Kidney (tissue), 22 donors: ENCODE measurements at places on chromosomes 2 and 18. TPM values are rescaled to one million over a fixed set of nuclear protein-coding genes. Genes with fewer than 3 reads are reported as not detected.

ADNP2 gene
- 21.1 TPM for total RNA-seq

SPATA3 gene
- total RNA-seq = not detected

ICA1L gene
- total RNA-seq = 9.9 TPM

LANCL1 gene
- total RNA-seq = 47.4 TPM

IL1A gene
- total RNA-seq = 0.13 TPM

SKOR2 gene
- total RNA-seq = not detected

UGT1A3 gene
- 0.57 TPM for total RNA-seq

TMEM178A gene
- 5.7 TPM for total RNA-seq

GPC1 gene
- total RNA-seq = 124 TPM

ANKRD30B gene
- total RNA-seq = not detected

SOX11 gene
- total RNA-seq = 0.22 TPM

SRD5A2 gene
- 0.22 TPM for total RNA-seq

RTKN gene
- 76.4 TPM for total RNA-seq

GNLY gene
- 5.5 TPM for total RNA-seq

APLF gene
- total RNA-seq = 5.9 TPM

WNT10A gene
- total RNA-seq = 10.2 TPM

FOXI3 gene
- total RNA-seq = not detected

RAB6C gene
- total RNA-seq = 0.19 TPM

TXNDC2 gene
- 0.16 TPM for total RNA-seq

CROCC2 gene
- total RNA-seq = 0.13 TPM

TBR1 gene
- total RNA-seq = not detected

RASGRP3 gene
- 22.6 TPM for total RNA-seq

DES gene
- total RNA-seq = 74.2 TPM

MSTN gene
- 0.38 TPM for total RNA-seq

METTL8 gene
- 14.9 TPM for total RNA-seq

CIB4 gene
- total RNA-seq = not detected

CNRIP1 gene
- total RNA-seq = 14.1 TPM

TRMT61B gene
- 14.4 TPM for total RNA-seq

TEX51 gene
- not detected for total RNA-seq

SP5 gene
- 0.25 TPM for total RNA-seq

TPO gene
- not detected for total RNA-seq

CHPF gene
- 59.5 TPM for total RNA-seq

IL1R2 gene
- 20.0 TPM for total RNA-seq

DQX1 gene
- not detected for total RNA-seq

CNDP1 gene
- total RNA-seq = 1.4 TPM

SLC19A3 gene
- total RNA-seq = 4.4 TPM

NETO1 gene
- total RNA-seq = 1.6 TPM

GTF2A1L gene
- total RNA-seq = 0.76 TPM

HJURP gene
- total RNA-seq = 0.94 TPM

B3GNT2 gene
- total RNA-seq = 35.0 TPM

LCT gene
- not detected for total RNA-seq

REG1A gene
- total RNA-seq = 215 TPM

TSGA10 gene
- 16.1 TPM for total RNA-seq

NEU2 gene
- not detected for total RNA-seq

UGT1A6 gene
- total RNA-seq = 43.7 TPM

MAPRE3 gene
- 17.9 TPM for total RNA-seq

AQP12B gene
- not detected for total RNA-seq

HNMT gene
- total RNA-seq = 61.6 TPM
